ENCODE measurements at places on chromosomes 7 and 10.

DNA sequence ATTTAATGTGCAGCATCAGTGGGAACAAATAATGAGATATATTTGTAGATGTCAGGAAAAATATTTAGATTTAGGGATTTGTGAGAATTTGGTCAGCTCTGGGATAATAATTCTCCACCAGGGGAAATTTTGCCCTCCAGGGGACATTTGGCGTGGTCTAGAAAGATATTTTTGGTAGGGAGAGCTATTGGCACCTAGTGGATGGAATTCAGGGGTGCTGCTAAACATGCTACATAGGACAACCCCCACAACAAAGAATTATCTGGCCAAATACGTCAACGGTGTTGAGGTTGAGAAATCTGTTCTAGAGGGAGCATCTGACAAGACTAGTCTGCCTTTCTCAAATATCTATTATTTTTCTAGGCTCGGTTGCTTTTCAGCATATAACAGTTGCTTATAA lies 2.1 kb downstream of the ADK start:
- DNase-seq, result peak; percentile 23

DNA sequence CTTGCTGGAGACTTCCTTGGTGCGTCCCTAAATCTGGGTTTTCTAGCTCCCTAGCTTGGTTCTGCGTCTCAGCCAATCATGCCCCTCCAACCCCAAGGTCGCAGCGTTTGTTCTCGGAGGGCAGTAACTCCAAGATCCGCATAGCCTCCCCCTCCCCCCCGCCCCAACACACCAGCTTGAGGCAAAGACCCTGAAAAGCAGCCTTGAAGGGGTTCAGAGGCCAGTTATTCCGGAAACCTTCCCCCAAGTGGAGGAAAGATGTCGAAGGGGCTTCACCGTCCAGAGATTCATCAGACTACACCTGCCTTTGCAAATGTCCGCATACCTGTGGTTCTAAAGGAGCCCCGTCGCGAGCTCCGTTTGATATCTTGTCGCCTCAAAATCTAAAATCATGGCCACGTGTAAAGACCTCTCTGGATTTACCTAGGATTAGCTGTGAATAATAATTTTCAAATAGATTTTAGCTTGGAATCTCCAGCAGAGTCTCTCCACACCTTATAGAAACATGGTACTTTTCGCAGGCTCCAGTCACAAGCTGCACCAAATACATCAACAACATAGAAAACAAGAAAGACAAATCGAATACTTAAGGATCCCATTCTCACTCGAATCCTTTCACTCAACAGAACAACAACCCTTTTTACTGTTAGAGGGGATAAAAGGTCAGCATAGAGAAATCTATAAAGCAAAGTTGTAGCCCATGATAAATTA lies 7.9 kb downstream of the DLX6 start:
- DNase-seq, result no peak

GRCh38 chr10:132514821-132515520 lies 22.6 kb upstream of the INPP5A start:
- DNase-seq, result no peak

GRCh38 chr7:95766657-95767056 lies 5.7 kb upstream of the DYNC1I1 start:
- peak; percentile 47 for DNase-seq

GRCh38 chr7:48289656-48290055 lies 118.4 kb downstream of the ABCA13 start:
- no peak for DNase-seq

GRCh38 chr10:74575912-74576311 lies 250.5 kb upstream of the KAT6B start:
- DNase-seq, result no peak

DNA sequence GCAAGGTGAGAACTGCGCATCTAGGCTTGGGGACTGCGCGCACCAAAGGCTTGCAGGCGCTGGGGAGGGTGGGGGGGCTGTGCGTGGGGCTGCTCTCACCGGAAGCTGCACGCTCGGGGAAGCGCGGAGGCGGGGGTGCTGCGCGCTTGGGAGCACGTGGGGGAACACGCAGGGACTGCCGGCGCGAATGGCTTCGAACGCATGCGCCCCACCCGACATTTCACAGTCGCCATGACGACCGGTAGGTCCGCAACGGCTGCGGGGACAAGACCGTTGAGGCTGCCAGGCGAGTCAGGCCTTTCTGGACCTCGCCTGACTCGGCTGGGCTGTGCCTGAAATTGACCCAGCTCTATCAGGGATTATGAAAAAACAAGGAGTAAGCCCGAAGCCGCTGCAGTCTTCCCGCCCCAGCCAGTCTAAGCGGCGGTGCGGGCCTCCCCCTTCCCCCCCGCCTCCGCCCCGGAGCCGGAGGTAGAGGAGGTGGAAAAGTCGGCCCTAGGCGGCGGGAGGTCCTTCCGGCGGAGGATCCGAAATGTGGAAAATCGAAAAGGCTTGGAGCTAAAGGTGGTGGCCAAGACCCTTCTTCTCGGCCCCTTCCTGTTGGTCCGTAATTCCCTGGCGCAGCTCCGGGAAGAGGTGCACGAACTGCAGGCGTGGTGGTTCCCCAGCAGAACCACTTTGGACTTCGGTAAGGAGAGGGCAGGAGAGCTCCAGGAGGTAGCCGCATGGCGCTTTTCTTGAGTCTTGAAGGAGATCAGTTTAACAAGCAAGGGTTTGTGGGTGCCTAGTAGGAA lies 34.9 kb upstream of the STEAP1 start:
- no peak for DNase-seq

- no peak for DNase-seq
Measured at GRCh38 chr7:10104292-10104691, 869.4 kb upstream of the PHF14 start.

DNA sequence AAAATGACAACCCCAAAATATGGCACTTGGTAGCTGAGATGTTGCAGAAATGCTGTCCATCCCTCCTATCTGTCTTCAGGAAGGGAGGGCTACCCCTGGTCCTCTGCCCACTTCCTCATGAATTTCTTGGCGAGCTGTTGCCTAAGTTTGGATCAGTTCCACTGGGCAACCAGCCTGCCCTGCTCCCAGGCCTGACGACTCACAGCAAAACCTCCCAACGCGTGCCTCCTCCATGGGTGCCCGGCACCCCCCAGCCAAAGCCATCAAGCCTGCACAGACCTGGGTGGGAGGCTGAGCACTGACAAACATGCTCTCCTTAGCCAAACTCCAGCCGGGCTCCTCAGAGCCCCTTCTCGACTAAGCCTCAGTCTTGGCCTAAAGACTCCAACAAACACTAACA lies 8.9 kb downstream of the VSTM4 start:
- no peak for DNase-seq

DNA sequence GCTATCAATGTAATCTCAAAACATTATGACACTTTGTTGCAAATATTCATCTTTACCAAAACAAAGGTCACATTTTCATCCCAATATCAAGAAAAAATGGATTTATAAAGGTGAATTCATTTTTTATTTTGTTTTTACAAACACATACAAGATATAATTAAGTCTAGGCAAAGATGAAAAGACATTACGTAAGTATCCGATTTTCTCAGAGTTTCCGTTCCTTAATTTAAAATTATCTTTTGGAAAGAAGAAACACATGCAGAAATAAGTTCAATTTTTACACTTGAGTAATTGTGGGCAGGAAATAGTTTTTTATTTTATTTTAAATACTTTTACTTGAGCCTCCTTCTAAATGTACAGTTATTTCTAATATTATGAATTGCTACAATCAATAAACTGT lies 24.6 kb downstream of the RTKN2 start:
- no peak for DNase-seq

DNA sequence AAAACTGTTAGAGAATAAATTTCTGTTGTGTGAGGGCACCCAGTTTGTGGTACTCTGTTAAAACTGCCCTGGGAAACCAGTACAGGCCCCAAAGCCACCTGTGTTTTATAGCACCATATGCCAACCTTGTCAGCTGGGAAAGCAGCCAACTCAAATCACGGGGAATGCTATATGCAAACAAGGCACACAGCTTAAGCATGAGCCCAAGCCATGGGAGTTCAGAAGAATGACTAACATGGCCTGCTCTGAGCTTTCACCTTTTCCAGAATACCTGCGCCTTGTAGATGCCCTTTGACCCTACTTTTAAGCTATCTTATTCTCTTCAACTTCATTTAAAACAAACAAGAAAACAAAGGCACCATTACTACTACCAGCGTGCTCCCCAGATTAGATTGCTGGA lies 5.5 kb upstream of the SLC25A13 start:
- DNase-seq, result peak; percentile 77

DNA sequence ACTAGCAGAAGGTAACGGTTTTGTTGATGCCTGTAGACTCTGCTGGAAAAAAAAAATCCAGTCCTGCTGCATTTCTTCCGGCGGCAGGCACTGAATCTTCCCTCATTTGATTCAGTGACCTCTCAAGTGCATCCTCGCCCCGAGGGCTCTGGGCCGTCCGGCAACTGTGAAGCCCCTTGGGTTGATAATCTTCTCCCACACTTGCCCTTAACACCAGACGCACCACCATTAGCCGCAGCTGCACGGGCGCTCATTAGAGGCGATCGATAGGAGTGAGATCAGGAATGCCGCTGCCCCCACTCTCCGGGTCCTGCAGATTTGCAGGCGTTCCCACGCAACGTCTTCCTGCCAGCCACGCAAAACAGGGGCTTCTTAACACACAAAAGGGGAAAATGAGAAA lies 200.0 kb upstream of the MKI67 start:
- DNase-seq, result no peak

DNA sequence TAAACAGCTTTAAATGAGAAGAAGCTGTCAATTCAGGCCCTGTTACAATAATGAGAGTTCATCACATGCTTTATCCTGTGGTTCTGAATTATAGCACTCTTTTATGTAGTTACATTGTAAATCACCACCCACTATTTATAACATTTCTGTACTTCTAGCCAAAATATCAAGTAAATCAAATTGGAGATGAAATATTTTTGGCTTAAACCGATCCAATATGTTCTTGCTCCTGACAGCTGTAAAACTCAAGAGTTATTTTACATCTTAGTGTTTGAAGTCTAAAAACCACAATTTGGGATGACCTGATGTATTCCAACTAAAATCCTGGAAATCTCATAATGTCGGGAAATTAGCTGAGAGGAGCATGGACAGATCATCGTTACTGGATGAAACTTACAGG lies 371.2 kb upstream of the LRRN3 start:
- DNase-seq, result no peak

- no peak for DNase-seq
Measured at GRCh38 chr10:14312014-14312413, 18.7 kb downstream of the FRMD4A start.

DNA sequence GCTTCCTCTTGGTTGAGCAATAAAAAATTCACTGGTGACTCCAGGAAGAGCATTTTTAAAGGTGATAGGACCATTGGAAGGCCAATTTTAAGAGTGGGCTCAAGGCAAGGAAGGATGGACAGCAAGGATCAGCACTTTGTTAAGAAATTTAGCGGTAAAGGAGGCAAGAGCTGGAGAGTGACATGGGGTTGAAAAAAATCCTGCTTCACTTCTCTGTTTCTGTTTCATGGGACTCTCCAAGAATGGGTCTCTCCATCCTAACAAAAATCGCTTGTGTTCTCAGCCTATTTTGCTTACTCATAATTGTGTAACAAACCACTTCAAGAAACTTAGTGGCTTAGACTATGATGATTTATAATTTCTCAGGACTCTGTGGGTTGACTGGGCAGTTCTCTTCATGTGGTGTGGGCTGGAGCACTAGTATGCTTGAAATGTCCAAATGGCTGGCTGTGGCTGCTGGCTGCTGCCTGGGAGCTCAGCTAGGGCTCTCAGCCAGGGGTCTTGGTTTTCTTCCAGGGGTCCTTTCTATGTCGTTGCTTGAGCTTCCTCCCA lies 59.8 kb upstream of the ZNRF2 start:
- no peak for DNase-seq

DNA sequence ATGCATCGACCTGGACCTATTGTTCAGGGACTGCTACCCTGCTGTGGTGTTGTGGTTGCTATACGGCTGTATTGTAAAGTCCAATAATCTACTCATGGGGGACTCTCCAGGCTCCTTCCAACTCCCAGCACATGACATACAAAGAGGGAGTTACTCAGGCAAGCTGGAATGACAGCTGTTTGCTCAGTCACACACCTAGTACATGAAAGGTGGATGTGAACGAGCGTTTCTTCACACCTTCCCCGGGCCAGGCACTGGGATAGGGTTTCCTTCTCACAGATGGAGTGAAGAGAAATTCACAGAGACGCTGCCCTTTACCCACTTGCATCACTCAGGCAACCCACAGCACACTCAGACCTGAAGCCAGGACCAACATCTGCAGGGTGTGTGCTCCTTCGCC lies 215.7 kb downstream of the TNS3 start:
- no peak for DNase-seq

GRCh38 chr10:127347202-127347959 lies 151.0 kb upstream of the INSYN2A start:
- DNase-seq, result no peak

GRCh38 chr7:29167721-29168120 lies 21.4 kb upstream of the CPVL start:
- DNase-seq, result no peak

- DNase-seq, result no peak
Measured at GRCh38 chr7:26413007-26413691, 121.5 kb downstream of the SNX10 start.

DNA sequence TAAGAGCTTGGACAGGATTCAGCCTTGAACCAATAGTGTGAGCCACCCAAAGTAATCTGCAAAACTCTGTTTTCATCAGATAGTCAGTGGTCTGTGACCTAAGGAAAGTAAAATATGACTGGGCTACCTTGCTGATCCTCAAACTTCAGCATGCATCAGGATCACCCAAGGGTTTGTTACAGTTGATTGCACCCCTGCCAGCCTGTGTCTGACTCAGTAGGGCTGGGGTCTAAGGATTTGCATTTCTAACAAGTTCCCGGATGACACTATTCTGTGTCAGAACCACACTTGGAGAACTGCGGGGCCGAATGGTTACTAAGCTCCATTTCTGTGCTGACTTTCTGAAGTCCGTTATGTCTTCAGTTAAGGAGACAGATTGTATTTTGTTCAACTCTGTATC lies 40.6 kb upstream of the TSPAN13 start:
- no peak for DNase-seq

DNA sequence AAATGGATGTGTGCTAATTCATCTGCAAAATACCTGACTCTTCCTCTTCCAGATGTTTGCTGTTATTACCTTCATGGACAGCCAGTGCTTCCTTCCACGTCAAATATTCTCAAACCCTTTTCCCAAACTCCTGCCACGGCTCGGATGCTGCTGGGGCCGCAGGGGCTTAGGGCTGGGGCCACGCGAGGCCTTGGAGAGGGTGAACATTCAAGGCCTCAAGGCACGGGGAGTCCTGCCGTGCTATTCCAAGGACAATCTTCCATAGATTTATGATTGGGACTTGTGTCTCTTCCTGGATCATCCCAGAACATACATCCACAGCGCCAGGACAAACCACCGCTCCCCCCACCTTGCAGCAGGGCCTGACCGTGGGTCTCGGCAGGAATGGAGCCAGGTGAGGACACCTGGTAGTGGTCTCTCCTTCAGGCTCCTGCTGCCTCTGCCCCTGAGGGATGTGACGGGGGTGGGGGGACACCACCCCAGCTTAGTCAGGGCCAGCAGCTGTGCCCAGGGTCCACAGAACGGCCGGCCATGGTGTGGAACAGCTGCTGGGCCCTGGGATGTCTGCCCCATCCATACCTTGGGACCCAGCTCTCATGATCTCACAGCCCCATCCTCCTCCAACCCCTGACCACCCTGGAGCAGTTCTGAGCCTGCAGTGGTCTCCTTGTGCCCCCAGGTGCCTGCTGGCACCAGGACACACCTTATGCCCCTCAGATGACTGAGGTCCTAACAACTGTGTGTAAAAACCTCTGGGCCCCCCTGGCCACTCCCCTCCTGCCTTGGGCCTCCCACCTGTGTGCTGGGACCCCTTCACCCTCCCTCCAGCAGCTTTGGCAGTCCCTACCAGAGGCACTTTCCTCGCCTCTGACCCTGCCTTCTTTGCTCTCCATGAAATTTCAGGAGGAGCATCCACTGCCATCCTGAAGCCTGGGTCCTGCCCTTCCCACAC lies 16.7 kb downstream of the VIPR2 start:
- no peak for DNase-seq

- DNase-seq, result no peak
Measured at GRCh38 chr10:117663750-117664149, 121.2 kb downstream of the EMX2 start.

Data from HT-29 (cell line).